ENCODE measurements at places on chromosomes 2 and 18.

DNA sequence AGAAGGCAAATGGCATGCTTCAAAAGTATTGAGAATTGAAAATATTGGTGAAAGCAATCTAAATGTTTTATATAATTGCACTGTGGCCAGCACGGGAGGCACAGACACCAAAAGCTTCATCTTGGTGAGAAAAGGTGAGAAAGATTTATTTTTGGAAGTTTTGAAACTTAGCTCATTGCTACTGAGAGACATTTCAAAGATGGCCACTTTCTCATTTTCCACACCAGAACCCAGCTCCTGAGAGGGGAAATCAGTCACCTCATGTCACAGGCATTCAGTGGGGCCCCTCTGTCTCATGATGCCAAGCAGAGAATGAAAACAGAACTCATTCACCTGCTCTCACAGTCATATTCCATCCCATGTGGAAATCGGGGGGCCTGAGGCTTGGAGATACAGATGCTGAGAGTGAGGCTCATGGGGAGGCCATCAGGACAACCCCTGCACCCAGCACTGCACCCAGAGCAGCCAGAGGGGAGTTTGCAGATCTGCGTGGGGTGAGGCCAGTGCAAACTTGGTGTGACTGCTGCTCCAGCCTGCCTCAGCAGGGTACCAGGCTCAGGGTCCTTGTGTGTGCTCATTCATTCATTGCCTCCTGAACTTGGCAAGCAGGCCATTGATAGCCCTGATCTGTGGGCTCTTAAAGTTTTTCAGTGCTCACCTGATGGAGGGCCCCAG lies 31.4 kb downstream of the IL18R1 start:
- DNase-seq: no peak

GRCh38 chr2:233807215-233807865 lies 29.2 kb downstream of the MROH2A start:
- no peak for DNase-seq

DNA sequence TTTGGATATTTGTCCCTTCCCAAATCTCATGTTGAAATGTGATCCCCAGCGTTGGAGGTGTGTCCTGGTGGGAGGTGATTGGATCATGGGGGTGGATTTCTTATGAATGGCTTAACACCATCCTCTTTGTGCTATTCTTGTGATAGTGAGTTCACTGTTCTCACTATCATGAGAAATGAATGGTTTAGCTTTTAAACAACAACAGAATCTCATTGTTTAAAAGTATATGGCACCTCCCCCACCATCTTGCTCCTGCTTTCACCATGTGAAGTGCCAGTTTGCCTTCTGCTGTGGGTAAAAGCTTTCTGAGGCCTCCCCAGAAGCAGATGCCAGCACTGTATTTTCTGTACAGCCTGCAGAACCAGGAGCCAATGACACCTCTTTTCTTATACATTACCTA lies 38.1 kb downstream of the KIAA1328 start:
- DNase-seq: no peak

DNA sequence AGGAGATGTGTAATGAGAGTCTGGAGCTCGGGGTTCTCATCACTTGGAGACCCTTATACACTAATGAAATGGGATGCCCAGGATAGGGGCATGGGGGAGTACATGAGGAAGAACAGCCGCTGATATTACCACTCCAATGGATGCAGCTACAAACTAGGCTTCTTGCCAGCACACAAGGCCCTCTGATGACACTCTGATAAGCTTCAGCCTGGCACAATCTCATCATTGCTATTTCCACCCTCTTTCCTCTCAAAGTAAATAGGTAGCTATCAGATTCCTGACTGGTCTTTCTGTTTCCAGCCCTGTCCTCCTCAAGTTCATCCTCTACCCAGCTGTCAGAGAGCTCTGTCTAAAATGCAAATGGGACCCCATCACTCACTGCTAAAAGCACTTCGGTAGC lies 103.0 kb downstream of the GPR39 start:
- DNase-seq: no peak
